ENCODE measurements at places on chromosomes 6 and 20. TPM values are rescaled to one million over a fixed set of nuclear protein-coding genes. Genes with fewer than 3 reads are reported as not detected.

Gene COL9A3
- 0.24 TPM for total RNA-seq

Gene MAVS
- total RNA-seq, result 46.6 TPM

Gene SLC22A3
- total RNA-seq, result 0.16 TPM

Gene TUBE1
- 24.5 TPM for total RNA-seq

Gene C6orf15
- not detected for total RNA-seq

Gene NRSN1
- not detected for total RNA-seq

Gene YTHDF1
- total RNA-seq, result 32.0 TPM

Gene BTNL2
- total RNA-seq, result not detected

Gene E2F1
- total RNA-seq, result 1.6 TPM

Gene RTN4IP1
- total RNA-seq, result 5.0 TPM

Gene UBE2C
- total RNA-seq, result 4.5 TPM

Gene GABRR1
- total RNA-seq, result not detected

Gene SCUBE3
- total RNA-seq, result 3.0 TPM

Gene GNAS
- total RNA-seq, result 716 TPM

Gene ADGB
- not detected for total RNA-seq

Gene SLCO4A1
- 0.16 TPM for total RNA-seq

Gene HDGFL1
- total RNA-seq, result not detected

Gene SPATS1
- not detected for total RNA-seq

Gene LATS1
- 30.4 TPM for total RNA-seq

Gene ZBTB22
- 22.7 TPM for total RNA-seq

Gene AKAP12
- total RNA-seq, result 70.1 TPM

Gene DEFB124
- not detected for total RNA-seq

Gene NOTCH4
- 0.12 TPM for total RNA-seq

Gene BHLHE23
- total RNA-seq, result not detected

Gene SPDEF
- under 0.01 TPM for total RNA-seq

Gene PNLDC1
- 0.81 TPM for total RNA-seq

Gene ARMH2
- total RNA-seq, result not detected

Gene AKIRIN2
- total RNA-seq, result 23.3 TPM

Gene SLC17A3
- not detected for total RNA-seq

Gene PACRG
- 1.6 TPM for total RNA-seq

Gene DEFB114
- not detected for total RNA-seq

Gene EDN1
- 5.3 TPM for total RNA-seq

Gene GTSF1L
- total RNA-seq, result not detected

Gene CTCFL
- not detected for total RNA-seq

Gene ZSCAN16
- total RNA-seq, result 1.9 TPM

Gene SMLR1
- not detected for total RNA-seq

Gene PSORS1C1
- total RNA-seq, result 1.6 TPM

Gene TFAP2D
- total RNA-seq, result not detected

Gene SIRPD
- total RNA-seq, result not detected

Gene RIPK1
- total RNA-seq, result 30.5 TPM

Gene COL9A1
- total RNA-seq, result not detected

Gene CST2
- not detected for total RNA-seq

Gene HAO1
- not detected for total RNA-seq

Gene OLIG3
- total RNA-seq, result not detected

Gene DSE
- 228 TPM for total RNA-seq

Gene PYGB
- 92.2 TPM for total RNA-seq

Gene LY6G6D
- total RNA-seq, result not detected

Gene IYD
- total RNA-seq, result not detected

Gene PPP1R16B
- not detected for total RNA-seq

Gene CDSN
- not detected for total RNA-seq

Gene VSTM2L
- 5.6 TPM for total RNA-seq

Gene SLC52A3
- not detected for total RNA-seq

Gene TCP11
- 1.1 TPM for total RNA-seq

Gene CHD6
- 30.5 TPM for total RNA-seq

Gene CFAP206
- not detected for total RNA-seq

Gene SPAG4
- 2.1 TPM for total RNA-seq

Gene KCNG1
- 3.2 TPM for total RNA-seq

Gene ADGRB3
- total RNA-seq, result 0.61 TPM

All from hair follicle dermal papilla cell (primary cell).